ENCODE measurements at places on chromosomes 7 and 10. TPM values are rescaled to one million over a fixed set of nuclear protein-coding genes. Genes with fewer than 3 reads are reported as not detected.

GRCh38 chr10:99346247-99346646, 17.1 kb downstream of the CNNM1 start:
- no peak for DNase-seq

DNA sequence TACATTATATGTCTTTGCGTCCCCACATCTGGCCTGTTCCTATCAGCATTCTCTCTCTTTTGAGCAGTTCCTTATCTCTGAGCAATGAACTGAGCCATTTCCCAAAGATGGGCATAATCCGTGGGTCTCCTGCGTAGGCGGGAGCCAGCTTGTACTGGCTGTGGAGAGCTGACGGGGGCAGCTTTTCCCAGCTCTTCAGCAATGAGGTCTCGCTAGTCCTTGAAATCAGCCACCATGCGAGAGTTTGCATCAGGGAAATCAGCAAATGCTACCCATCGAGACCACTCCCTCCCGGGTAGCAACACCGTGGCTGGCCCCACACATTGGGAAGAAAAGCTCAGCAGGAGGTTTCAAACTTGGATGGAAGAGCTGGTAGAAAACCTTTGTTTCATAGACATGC, 51.9 kb upstream of the FAM180A start:
- no peak for DNase-seq

RGR gene
- total RNA-seq = not detected

MLXIPL gene
- 297 TPM for total RNA-seq

- no peak for DNase-seq
Measured at GRCh38 chr10:60878224-60878623, 65.8 kb downstream of the RHOBTB1 start.

CFAP43 gene
- 0.96 TPM for total RNA-seq

DNA sequence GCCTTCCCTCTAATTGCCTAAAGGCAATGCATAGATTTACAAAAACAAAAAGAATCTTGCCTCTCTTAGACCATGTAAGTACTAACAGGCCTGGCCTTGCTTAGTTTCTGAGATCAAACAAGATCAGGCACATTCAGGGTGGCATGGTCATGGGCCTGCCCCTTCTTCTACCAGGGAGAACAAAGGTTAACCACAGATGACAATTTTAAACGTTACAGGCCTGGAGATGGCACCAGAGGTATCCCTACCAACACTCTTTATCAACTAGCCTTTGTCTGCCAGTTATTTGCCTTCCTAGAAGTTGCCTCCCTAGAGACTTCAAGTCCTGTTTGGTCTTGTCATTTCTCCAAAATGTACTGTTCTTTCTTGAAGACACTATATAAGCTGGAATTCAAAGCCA, 252.6 kb downstream of the DOCK4 start:
- DNase-seq = no peak

- DNase-seq = no peak
Measured at GRCh38 chr7:35380739-35381224, 126.9 kb upstream of the TBX20 start.

DNA sequence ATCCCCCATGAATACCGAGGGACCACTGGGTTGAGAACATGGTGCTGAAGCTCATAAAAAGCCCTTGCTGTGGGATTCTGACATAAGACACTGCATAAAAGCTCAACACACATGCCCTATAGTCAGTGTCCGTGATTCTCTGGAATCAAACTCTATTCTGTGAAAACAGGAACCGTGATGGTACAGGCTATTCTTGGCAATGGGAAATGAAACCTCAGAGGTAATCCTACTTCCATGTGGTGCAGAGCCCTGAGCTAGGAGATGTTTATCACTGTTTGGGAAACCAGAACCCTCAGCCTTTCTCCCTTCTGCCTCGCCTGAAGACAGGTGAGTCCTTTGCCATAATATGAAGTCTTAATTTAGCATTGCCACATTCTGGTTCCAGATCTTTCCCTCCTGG, 80.8 kb upstream of the PRSS1 start:
- DNase-seq = no peak

DNA sequence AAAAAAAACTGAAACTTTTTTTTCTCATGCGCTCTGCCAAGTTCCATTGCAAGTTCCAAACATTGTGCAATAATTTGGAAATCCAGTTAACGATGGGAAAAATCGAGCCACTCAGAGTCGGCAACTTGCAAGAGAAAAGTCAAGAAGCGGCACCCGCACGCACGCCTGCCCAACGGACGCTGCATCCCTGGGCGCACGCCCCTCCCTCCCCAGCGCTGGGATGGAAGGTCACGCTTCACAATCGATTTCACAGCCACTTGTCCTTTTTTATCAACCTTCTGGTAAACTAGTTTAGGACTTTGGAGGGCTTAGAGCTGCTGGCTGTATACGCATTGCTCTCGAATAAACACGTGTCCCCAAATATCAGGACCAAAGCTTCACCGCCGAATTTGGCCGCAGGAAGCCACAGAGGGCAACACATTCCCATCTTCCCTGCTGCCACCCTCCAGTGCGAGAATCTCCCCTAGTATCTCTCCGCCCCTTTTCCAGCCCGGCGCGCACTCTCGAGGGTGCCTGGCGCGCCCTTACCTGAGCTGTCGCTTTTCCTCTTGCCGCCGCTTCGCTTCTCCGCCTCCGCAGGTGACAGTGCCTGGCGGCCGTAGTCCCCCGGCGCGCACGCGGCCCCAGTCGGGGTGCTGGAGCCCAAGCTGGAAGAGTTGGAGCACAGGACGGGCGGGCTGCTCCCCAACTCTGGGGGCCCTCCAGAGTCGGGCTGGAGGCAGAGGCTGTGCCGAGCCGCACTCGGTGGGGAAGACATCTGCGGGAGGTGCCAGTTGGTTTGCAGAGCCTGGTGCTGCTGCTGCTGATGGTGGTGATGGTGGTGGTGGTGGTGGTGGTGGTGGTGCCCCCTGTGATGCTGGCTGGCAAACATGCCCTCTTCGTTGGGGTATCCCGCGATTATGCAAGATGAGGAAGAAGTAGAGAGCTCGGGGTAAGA, 857 bp downstream of the MEOX2 start:
- no peak for DNase-seq

DNA sequence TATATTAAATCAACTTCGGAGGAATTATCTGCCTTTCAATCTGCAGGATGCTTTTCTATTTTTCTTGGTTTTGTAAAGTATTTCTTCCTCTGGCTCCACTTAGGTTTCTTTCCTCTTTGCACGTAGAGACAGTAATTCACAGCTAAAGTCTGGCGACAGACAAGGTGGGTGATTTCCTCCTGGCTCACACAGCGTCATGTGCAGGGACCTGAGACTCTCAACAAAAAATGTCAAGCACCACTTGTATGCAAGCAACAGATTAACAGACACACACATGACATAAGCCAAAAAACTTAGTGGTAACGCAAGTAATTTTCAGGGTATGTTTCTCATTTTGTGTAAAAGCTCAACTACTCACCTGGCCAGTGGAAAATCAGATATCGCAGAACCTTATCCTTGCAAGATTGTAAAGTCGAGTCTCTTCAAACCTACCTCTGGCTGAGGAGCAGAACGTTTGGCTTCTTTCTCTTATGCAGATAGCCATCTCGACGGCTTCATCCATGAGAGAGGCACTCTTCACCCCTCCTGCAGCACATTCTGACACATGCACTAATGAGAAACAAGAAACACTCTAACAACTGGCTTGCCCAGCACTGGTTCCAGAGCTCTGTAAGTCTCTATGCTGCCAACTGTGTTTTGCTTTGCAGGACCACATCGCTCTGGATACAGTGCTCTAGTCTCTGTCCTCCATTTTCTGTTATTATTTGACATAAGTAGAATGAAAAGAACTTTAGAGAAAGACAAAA, 188.0 kb downstream of the CDCA7L start:
- DNase-seq = no peak

DNA sequence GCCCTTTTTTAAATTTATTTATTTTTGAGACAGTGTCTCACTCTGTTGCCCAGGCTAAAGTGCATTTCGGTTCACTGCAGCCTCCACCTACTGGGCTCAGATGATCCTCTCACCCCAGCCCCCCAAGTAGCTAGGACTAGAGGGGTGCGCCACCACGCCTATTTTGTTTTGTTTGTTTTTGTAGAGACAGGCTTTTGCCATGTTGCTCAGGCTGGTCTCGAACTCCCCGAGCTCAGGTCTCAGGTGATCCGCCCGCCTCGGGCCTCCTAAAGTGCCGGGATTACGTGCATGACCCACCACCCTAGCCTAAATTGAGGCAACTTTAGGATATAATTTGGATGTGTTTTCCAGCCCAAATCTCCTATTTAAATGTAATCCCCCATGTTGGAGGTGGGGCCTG, 805 bp downstream of the ZNF736 start:
- no peak for DNase-seq

- DNase-seq = no peak
Measured at GRCh38 chr10:21030091-21030490, 133.0 kb upstream of the NEBL start.

STEAP4 gene
- total RNA-seq = 211 TPM

KIAA1549 gene
- total RNA-seq = 0.11 TPM

DNA sequence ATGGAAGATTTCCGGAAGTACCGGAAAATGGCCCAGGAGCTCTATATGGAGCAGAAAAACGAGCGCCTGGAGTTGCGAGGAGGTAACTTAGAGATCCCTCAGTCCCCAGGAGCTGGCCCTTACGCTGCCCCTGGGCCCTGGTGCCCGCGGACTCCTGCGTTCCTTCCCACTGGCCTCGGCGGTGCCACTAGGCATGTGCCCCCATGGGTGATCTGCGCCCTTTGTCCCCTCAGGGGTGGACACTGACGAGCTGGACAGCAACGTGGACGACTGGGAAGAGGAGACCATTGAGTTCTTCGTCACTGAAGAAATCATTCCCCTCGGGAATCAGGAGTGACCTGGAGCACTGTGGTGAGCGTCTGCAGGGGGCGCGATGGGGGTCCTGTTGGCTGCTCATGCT, 24.2 kb upstream of the CHST12 start:
- no peak for DNase-seq

- no peak for DNase-seq
Measured at GRCh38 chr7:114783508-114783907, 138.4 kb upstream of the MDFIC start.

AGBL3 gene
- total RNA-seq = 2.8 TPM

DNA sequence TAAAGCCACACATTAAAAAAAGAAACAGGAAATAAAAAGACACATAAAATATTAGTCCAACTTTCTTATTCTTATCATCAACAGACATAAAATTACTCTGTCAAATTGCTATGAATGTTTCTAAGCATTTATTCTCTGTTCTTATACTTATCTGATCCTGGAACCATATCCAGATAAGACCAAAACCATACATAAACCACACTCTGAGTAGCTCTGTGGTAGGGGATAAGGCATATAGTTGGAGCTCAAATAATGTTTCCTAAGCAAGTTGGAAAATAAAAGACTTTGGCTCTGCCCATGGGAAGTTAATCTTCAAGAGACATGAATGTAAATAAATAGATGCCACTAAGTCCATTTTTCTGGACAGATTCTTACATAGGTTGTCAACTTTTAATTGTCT, 103.1 kb upstream of the PLXDC2 start:
- no peak for DNase-seq

GRCh38 chr7:69920797-69921196, 322.5 kb downstream of the AUTS2 start:
- no peak for DNase-seq

DNA sequence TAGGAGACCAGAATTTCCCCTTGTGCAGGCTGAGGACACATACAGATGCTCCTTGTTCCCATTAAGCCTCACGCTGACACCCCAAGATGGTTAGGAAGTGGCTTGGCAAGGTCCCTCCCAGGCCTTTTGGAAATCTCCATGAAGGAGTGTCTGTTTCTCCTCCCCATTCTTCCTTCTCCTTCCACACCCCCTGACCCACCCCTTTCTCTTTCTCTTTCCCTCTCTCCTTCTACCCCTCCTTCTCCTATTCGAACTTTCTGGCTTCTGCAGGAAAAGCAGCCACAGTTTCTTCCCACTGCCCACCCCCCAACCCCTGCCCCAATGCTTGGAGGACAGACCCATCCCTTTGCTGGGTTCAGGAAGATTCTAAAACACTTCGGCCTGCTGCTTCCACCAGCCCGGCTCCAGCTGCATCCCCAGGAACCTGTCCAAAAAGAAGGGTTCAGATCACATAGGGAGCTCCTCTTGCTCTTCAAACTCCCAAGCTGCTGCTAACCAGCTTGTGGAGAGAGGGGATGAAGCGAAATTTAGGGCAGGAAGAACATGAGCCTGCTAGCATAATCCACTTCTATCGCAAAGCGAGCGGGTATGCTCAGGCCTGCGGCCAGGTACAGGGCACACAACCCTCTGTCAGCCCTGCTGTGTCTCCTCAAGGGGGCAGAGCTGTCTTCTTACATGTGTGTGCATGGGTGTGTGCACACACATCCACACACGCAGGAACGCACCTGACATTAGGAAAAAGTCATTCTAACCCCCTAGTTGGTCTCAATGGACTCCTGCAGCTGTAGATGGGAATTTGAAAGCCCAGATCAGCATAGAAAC, 80.4 kb downstream of the PPP1R3C start:
- no peak for DNase-seq

DNA sequence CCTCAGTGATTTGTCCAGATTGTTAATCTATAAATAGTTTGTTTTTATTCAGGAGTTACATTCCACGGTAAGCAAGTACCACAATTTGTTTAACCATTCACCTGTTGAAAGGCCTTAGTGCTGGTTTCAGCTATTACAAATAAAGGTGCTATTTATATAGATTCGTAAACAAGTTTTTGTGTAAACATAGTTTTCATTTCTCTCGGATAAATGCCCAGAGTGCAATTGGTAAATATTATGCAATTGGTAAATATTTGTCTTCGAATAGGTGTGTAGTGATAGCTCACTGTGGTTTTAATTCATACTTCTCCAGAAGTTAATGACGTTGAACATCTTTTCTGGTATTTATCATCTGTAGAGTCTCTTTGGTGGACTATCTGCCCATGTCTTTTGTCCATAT, 76.4 kb upstream of the RSU1 start:
- no peak for DNase-seq

- DNase-seq = no peak
Measured at GRCh38 chr10:119821182-119821581, 51.5 kb downstream of the MCMBP start.

DNA sequence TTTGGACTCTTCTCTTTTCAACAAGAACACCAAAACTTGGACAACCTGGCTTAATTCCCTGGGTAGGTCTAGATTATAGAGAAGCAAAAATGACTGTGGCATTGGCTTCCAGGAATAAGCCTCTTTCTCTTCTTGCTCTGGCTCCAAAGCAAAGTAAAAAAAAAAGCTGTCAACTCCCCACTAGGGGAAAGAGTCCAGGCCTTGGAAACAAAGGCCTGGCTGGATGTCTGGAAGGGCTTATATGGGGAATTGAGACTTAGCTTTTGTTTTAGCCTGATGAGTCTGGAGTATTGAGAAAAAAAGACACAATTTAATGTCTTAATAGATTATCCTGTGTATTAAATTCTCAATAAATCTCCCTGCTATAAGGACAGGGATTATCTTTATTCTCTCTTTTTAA, 300.6 kb downstream of the SORCS3 start:
- DNase-seq = no peak

- DNase-seq = no peak
Measured at GRCh38 chr7:42104231-42104630, 132.8 kb downstream of the GLI3 start.
